Suppressor macrophage (primary cell): ENCODE measurements at places on chromosomes 2 and 18.
A peak's percentile ranks its signal among the peaks of the same experiment; 100 is the strongest.

- no peak for DNase-seq
These were observed 126.9 kb upstream of the CTDP1 start for GRCh38 chr18:79552696-79553095.

- peak; percentile 6 for DNase-seq
These were observed 92.9 kb upstream of the WDR75 start for GRCh38 chr2:189348369-189348768.

- DNase-seq, result no peak
These were observed 906.1 kb downstream of the SLC4A3 start for GRCh38 chr2:220533485-220533884.

GRCh38 chr18:65103864-65104263 lies 646.9 kb upstream of the CDH7 start:
- DNase-seq, result no peak

GRCh38 chr2:218010140-218010983 lies 7.6 kb upstream of the TNS1 start:
- peak; percentile 75 for DNase-seq

- DNase-seq, result no peak
These were observed 162.7 kb downstream of the PPP1R1C start for GRCh38 chr2:182148344-182148743.

DNA sequence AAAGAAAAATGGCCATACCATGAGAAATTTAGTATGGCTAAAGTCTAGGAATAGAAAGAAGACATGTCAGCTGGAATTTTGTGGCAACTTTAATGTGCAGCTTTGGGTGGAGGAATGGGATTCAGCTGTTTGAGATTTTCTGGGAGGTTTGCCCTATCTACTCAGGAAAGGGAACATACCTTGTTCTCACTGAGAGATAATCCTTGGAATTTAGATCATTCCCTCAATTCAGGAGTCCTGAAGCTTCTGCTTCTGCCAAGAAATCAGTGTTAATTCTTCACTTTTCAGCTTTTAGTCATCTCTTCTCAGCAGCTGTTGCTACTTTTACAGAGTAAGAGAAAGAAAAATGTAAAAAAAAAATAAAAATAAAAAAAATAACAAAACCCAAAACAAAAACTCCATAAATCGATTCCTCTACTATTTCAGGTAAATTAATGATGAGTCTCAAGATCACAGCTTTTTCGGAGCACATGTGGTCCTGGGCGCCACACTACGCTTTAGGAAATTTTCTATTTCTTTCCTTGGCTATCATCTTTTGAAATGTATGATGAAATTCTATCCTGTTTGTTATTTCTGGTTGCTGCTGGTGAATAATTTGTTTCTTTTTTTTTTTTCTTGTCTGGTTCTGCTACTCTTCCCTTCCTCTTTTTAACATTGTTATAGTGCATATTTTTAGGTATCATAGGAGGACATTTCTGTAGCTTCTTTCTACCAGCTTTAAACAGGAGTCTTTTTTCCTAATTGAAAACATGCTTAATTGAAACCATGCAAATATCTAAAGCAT lies 18.9 kb upstream of the BAZ2B start:
- peak; percentile 12 for DNase-seq

DNA sequence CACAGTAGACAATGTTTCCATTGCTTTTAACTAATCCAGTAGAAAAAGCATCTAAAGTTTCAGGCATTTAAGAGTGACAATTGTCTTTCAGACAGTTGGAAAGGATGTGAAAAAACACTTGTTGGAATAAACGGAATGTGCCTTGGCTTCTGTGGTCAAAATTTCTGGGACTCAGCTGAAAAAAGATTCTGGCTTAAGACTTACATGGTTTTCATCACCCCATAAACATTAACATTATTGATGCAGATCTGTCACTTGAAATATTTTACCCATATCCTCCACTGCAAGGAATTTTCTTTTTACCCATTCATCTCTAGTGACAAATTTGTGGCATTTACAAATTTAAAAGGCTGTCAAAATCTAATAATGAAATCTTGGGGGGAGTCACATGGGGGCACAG lies 166.0 kb downstream of the SRBD1 start:
- DNase-seq, result no peak

GRCh38 chr2:225431105-225431863 lies 31.8 kb downstream of the NYAP2 start:
- DNase-seq, result no peak

- no peak for DNase-seq
These were observed 3.1 kb downstream of the NFE2L2 start for GRCh38 chr2:177261116-177262060.
